GM04504 (cell line): ENCODE measurements at places on chromosomes 7 and 10.
A peak's percentile ranks its signal among the peaks of the same experiment; 100 is the strongest.

GRCh38 chr10:3625959-3626751 lies 158.9 kb downstream of the KLF6 start:
- DNase-seq: no peak

GRCh38 chr7:94700926-94701554 lies 45.1 kb upstream of the SGCE start:
- no peak for DNase-seq

DNA sequence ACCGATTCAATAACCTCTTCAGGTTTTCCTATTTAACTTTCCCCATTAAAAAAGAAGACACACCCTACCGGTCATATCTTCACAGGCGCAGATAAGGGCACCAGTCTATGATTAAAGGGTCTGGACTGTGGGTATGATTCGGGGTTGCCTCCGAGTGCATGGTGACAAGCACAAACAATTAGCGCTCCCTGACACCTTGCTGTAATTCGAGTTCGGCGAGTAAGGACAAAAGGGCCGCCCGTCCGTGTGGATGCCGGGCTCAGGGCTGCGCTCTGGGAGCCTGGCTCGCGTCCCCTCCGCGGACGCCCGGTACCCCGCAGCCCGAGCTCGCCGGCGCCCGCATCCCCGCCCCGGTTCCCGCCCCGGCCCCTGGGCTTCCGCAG lies 111.9 kb upstream of the RHEB start:
- DNase-seq: no peak

- no peak for DNase-seq
Observed at GRCh38 chr10:86603256-86603655, 51.1 kb upstream of the OPN4 start.

DNA sequence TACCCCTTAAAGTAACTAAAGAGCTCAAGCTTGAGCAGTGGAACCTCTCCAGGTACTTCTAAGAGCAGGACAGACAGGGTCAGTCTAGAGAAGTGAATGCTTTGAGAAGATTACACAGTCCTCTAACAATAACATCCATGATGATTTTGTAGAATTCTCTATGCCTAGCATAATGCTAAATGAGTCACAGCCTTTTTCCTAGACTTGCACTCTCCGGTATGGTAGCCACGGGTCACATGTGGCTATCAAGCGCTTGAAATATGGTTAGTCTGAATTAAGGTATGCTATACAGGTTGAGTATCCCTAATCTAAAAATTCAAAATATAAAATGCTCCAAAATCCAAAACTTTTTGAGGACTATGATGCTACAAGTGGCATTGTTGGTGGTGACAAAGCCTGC lies 166.6 kb upstream of the MKLN1 start:
- no peak for DNase-seq

- DNase-seq: no peak
Observed at GRCh38 chr7:47401611-47402570, 180.0 kb downstream of the TNS3 start.

- DNase-seq: no peak
Observed at GRCh38 chr10:61100887-61101286, 156.9 kb upstream of the RHOBTB1 start.

- DNase-seq: no peak
Observed at GRCh38 chr7:105191331-105191730, 177.3 kb downstream of the KMT2E start.

- no peak for DNase-seq
Observed at GRCh38 chr7:117825132-117825531, 48.1 kb downstream of the CTTNBP2 start.

DNA sequence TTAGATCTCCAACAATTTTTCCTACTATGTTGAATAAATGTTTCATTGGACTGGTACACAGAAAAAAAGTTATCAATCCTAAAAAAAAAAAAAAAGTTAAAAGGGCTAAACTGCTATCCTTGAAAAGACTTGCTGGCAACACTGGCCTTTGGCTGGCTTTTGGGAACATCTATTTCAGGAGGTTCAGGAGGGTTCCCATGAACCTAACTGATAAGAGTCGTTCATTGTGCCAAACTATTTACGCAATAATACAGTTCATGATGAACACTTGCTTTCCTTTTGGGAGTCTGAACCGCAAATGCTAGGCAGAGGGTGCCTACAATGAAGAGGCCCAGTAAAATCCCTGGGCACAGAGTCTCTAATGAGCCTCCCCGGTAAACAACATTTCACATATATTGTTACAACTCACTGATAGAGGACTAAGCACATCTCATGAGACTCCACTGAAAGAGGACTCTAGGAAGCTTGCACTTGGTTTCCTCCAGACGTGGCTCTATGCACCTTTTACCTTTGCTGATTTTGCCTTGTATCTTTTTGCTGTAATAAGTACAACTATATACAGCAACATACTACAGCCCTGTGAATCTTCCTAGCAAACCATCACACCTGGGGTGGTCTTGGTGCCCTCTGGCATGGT lies 45.0 kb downstream of the ZFAND4 start:
- no peak for DNase-seq

GRCh38 chr10:46232666-46233065 lies 54.1 kb upstream of the ANTXRL start:
- no peak for DNase-seq

GRCh38 chr7:6636741-6637543 lies at the start of gene ZNF316:
ZNF316 (plus strand) TSS chr7:6637318; CDS start chr7:6642410, 5,092 bp downstream.
- no peak for DNase-seq

DNA sequence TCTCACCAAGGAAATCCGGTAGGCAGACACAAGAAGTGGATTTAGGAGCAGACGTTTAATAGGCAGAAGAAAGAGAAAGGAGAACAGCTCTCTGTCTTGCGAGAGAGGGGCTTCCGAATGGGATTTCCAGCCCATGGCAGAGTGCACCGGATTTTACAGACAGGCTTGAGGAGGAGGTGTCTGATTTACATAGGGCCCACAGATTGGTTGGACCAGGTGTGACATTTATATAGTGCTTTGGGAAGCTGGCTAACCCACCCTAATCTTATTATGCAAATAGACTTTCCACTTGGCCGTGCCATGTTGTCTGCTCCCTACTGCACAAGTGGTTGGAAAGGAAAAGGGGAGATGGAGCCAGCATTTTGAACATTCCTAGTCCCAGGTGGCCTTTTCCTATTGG lies 57.8 kb downstream of the ANKMY2 start:
- DNase-seq: no peak

DNA sequence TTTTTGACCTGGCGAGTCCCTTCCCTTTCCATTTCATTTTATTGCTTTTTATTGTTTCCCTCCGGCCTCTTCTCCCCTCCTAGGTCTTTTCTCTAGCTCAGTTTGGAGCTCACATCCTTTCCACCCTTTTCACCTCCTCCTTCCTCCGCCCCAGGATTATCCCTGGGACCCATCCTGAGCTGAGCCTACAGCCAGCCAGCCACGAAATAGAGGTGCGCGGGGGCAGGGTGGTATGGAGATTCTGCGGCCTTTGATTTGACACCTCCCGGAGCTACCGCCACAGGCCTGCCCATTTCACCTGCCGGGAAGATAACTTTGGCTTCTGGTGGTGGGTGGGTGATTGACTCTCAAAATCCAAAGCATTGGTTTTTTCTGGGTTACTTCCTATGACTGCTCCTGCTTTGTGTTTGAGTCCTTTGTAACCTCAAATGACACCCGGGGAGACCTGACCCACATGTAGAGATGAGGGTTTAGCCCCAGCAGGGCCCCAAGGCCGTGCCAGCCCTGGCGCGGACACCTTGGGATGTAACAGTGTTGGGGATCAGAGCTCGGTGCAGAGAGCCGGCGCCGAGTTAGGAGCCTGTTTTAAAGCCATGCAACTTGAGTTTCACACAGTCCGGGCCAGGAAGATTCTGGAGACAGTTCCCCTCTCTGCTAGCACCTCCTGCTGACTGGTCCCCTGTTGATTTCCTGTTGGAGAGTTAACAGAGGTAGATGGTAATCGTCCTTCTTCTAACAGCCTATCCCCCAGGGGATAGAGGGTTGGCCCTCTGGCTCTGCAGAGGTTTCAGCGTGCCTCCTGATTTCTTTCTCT lies 1.5 kb downstream of the DUSP5 start:
- DNase-seq: peak; percentile 54

GRCh38 chr10:34996843-34997242 lies 93.3 kb downstream of the CUL2 start:
- peak; percentile 51 for DNase-seq

DNA sequence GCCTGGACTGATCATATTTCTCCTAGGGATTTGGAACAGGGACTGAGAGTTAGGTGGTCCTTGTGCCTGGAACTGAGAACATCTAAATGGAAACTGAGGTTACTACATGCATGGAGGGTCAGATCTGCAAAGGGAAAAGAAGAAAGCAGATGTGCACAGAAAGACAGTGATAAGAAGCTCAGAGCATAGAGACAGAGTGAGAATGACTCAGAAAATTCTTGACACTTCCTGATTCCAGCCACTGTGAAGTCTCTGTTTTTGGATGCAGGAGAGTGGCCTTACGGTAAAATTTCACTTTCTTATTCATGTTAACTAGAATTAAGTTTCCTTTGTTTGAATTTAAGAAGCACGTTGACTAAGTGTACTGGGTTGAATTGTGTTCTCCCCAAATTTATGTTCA lies 241.7 kb downstream of the TMEM26 start:
- DNase-seq: no peak

DNA sequence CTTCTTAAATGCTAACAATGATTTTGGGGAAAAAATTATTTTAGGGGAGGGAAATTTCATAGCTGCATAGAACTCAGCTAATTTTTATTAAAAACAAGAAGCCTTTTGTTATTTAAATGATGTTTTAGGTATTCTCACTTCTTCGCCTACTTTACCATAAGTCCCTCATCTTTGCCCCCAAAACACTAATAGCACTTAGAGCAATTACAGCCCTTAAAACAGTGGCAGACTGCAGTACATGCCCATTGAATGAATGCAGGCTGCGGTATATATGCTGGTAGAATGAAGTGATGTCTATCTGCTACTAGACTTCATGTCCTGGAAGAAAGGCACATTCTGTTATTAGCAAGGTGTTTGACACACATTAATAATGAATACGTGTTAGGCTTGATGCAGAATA lies 2.9 kb upstream of the SPAG6 start:
- DNase-seq: no peak

GRCh38 chr10:53135213-53135896 lies 362.8 kb upstream of the MBL2 start:
- no peak for DNase-seq

DNA sequence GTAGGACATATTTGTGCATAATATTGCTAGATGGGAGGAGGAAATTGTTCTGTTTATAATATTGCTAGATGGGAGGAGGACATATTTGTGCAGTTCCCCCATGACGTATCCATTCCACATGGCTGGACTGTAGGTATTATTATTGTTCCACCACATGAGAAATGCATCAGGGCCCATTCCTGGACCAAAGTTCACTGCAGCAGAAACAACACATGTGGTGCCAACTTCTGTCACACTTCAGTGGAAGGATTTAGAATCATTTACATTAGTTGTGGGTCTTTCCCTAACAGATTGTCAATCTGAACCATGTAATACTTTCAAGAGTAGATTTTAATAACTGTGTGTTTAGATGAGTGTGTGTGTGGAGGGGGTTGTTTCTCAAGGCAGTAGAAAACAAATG lies 32.7 kb upstream of the MACC1 start:
- no peak for DNase-seq

GRCh38 chr10:49277973-49278372 lies 21.0 kb upstream of the C10orf71 start:
- no peak for DNase-seq

DNA sequence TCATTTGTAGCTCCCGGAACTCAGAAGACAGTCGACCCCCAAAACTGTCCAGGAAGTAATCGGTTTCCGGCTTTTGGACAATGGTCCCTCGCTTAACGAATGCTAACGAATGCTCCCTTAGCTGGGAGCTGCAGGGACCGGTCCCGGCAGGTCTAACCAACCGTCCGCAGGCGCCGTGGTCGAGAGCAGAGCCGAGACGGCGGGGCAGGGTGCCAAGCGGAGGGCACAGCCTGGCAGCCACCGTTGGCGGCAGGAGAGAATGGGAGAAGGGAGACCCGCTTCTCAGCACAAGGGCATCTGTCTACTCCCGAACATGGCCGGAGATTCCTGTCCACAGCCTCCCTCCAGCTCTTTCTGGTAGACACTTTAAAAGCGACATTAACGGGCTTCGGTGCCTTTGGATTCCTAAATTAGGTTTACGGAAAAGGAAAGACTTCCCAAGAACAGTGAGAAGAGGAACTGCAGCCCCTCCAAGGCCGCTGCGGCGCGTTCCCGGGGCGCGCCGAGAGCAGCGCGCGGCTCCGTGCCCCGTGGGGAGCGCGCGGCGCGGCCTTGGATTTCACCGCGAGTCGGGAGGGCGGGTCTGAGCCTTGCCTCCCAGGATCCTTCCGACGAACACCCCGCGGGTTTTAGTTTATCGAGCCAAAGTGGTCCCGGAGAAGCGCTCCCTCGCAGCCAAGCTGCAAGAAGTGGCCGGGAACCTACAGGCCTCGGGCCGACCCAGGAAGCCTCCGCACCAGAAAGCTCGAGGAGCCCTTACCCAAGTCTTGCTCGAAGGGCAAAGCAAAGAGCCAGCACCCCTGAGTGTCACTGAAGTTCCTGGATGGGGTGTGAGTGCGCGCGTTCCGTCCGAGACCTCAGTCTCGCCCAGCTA lies 3.6 kb upstream of the TBX20 start:
- no peak for DNase-seq

DNA sequence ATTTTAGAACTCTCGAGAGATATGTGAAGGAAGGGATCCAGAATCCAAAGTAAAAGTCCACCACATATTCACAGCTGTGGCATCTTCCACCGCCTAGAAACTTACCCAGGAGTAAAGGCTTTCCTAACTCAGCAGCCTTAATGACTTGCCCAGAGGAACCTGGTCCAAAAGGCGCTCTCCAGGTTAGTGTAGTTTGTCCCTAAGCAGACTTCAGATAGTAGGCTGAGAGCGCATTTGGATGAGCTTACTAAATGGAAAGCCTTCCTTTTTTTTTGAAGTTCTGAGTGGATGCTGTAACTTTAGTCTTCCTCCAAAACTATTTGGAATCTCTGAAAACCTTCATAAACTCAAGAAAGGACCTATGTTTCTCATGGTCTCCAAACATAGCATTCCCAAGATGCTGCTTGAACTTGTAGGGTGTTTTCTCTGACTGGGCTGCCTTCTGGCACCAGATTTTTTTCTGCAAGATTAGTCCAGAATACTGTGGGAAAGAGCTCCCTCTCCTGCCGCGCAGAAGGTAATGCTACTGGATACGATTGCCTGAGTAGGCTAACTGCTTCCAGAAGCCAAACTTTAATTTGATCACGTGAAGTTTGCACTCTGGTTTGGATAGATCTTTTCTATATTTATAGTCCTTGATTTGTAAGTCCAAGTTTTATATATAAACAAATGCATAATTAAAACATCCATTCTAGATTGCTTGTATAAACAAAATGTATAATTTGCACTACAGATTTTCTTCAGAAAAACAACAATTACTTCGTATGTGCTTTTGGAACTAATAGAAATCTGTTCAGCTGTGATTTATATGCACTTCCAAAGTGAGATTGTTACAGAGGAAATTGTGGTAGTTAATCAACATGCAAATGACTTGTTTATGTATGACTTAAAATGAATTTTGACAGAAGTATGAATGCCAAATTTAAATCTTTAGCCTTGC lies 19.6 kb upstream of the GPR37 start:
- peak; percentile 39 for DNase-seq
